ENCODE measurements at places on chromosomes 4 and X.

- no peak for DNase-seq
Observed at GRCh38 chr4:88028946-88029345, 21.5 kb downstream of the PKD2 start.

- DNase-seq = no peak
Observed at GRCh38 chr4:961351-962230, 11.8 kb downstream of the DGKQ start.

GRCh38 chr4:121951521-121952110 is at the start of gene TRPC3:
Gene TRPC3, minus strand, starts transcription at chr4:121952060. Its CDS starts 380 bp downstream, at chr4:121951680.
- no peak for DNase-seq

- no peak for DNase-seq
Observed at GRCh38 chr4:38820329-38821061, 15.9 kb upstream of the TLR1 start.
